Cardiac septum (tissue), 1 donor: ENCODE measurements at places on chromosomes 16 and 17.

- no peak for DNase-seq
These were observed 92.8 kb downstream of the CHD9 start for GRCh38 chr16:53147500-53148065.

DNA sequence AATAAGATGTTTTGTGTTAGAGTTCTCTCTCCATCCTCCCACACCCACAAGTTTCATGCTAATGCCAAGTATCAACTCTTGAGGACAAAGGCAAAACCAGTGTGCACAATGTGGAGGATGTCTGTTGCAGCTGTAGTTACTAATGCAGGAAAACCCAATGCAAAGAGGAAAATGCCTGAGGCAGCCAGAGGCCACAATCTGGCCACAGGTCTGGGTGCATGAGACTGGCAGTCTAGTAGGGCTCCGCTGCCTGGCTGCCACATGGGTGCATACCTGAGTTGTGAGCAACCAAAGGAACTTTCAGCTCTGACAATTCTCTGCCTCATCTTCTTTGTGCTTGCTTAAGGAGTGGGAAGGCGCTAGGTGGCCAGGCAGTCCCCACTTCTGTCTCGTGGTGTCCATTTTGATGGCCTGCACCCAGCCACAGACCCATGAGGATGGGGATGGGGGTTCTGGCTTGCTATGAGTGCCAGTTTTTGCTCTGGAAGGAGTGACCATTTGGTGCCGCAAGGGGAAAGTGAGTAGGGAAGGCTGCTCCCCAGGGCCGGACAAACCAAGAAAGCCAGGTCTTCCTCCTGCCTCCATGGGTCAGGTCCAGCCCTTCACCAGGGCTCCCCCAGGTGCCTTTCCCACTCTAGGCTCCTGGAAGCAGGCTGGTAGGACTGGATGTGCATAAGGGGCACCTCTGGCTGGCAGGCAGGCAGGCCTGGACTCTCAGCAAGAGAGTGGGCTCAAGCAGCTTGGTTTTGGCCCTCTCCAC lies 4.2 kb upstream of the GFOD2 start:
- peak; percentile 49 for DNase-seq

DNA sequence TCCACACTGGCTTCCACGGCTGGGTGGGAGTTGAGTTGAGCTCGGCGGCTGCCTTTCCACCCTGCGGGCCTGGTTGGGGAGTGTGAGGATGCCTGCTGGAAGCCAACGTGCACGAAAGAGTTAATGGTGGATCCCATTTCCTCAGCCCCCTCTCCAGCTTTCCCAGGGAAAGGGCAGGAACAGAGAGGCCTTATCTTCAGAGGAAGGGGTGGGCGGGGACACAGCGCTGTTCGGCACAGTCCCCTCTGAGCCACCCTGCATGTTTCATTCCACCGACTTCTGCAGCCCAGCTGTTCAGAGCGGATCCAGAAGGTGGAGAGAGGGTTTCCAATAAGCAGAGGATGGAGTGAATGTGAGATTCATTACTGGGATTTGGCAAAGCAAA lies 295.3 kb downstream of the SEC14L1 start:
- no peak for DNase-seq

GRCh38 chr16:12059216-12059769 lies 82.8 kb downstream of the SNX29 start:
- DNase-seq = peak; percentile 66

- no peak for DNase-seq
These were observed 72.4 kb downstream of the TTC19 start for GRCh38 chr17:16072031-16072430.

GRCh38 chr17:82016875-82017459 lies 5.7 kb downstream of the CENPX start:
- no peak for DNase-seq

DNA sequence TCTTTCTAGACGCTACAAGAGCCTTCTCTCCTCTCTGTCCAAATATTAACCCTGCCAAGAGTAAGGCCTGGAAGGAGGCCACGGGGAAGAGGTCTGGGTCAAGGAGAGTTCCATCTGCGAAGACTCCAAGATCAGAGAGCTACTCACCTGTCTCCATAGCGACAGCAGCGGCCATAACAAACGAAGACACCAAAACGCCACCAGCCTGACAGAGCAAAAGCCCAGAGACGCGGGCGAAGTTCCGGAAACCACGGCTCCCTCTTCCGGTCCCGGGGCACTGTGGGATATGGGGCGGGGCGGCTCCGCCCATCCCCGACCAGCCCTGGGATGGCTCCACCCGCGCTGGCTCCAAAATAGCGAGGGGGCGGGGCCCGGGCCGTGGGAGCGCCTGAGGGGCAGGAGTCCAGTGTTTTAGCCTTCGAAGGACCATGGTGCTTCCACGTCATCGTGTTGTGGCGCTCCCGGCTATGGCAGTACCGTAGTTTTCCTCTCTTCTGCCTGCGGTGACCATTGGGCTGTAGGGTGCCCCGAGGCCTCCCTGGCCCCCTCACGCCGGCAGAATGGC lies at the start of the genes C17orf100 and MED31:
TSS of gene C17orf100 (plus strand) at position 409 of the 565 bp plus-strand sequence. CDS start at position 561, 152 bp downstream.
TSS of gene MED31 (minus strand) at position 252 of the 565 bp plus-strand sequence. CDS start at position 175, 77 bp downstream.
- peak; percentile 99 for DNase-seq

DNA sequence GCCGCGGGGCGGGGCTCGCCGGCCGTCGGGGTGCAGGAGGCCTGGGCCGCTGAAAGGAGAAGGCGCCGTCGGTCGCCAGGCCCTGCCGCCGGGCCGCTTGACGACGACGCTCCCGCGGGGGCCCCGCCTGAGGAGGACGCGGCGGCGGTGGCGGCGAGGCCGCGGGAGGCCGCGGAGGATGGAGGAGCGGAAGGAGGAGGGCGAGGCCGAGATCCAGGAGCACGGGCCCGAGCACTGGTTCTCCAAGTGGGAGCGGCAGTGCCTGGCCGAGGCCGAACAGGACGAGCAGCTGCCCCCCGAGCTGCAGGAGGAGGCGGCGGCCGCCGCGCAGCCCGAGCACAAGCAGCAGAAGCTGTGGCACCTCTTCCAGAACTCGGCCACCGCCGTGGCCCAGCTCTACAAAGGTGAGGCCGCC lies 430 bp downstream of the HAPSTR1 start:
- DNase-seq = peak; percentile 81

- DNase-seq = peak; percentile 79
These were observed 429 bp downstream of the KIF1C start for GRCh38 chr17:4998027-4998731.

DNA sequence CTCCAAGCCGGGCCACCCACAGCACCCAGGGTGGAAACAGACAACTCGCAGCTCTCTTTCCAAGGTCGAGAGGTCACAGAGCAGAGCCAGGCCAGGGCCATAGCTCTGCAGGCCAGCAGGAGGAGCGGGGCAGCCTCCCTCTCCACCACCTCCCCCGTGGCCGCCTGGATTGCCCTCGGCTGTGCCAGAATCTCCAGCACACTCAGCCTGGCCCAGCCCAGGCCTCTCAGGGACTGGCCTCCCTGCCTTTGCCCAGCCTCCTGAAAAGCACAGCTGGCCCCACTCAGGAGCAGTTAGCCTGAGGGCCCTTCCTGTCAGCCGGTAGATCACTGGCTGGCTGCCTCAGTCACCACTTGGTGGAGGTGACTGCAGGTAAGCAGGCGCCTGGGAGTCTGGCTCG lies 85.8 kb upstream of the SEC14L1 start:
- DNase-seq = no peak

DNA sequence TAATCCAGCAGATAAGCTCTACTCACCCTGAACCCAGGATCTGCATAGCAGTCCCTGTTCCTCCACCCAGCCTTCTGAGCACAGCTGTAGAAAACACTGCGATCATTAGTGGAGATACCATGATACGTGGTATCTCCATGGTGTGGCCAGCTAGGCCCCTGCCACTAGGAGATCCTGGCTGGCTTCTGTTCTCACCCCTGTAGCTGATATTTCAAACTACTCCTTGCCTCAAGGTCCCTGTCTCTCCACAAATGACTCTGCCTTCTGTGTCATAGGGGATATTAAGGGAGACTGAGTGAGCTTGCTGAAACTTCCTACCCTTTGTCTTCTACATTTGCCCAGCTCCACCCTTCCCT lies 44.3 kb downstream of the ERN1 start:
- DNase-seq = no peak

- DNase-seq = no peak
These were observed 5.0 kb downstream of the DEXI start for GRCh38 chr16:10937068-10937859.

- DNase-seq = no peak
These were observed 1.4 kb upstream of the ORAI3 start for GRCh38 chr16:30947541-30947858.

GRCh38 chr16:31109622-31110021 lies 1.4 kb downstream of the BCKDK start:
- no peak for DNase-seq

DNA sequence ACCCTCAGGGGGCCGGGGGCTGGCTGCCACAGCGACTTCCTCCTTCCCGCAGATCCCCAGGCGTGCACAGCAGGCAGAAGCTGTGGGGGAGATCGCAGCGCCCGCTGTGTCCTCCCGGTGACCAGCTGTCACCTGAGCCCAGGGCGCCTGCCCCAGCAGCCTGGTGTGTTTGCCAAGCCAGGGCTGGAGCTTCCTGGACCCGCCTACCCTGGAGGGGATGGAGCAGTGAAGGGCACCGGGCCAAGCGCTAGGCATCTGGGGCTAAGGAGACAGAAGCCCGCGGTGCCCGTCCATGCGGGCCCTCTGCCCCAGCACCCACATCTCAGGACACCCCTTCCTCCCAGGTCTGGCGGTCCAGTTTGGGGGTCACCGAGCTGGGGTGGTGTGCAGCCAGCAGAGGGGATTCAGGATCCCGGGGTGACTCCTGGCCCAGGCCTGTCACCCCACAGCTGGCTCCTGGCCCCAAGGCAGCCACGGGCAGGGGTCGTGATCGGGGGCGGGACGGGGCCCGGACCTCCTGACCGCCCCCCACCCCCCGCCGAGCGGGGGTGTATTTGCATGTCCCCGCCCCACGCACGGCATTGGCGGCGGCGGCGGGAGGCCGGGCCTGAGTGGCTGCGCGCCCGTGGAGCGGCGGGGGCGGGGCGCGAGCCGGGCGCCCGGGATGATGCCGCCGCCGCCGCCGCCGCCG lies at the start of gene RAB26:
TSS of gene RAB26 (plus strand) at position 645 of the 691 bp plus-strand sequence. CDS start 159 bp downstream, outside the sequence.
- peak; percentile 89 for DNase-seq

- DNase-seq = no peak
These were observed 19.2 kb downstream of the TMEM114 start for GRCh38 chr16:8571061-8571596.

DNA sequence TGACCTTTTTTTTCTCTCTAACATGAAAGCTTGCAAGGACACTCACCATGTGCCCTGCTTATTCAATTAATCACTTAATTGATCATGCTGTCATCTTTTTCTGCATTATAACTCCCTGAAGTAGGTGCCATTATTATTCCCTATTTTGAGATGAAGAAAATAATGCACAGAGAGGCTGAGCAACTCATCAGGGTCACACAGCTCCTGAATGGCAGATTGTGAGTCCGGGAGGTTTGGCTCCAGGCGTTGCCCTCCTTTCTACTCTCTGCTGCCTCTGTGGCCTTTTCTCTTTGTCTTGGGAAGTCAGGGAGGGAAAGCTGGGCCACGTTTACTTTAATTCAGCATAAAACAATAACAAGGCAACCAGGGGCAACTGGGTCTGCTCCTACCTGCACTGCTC lies 17.2 kb upstream of the N4BP1 start:
- DNase-seq = no peak

DNA sequence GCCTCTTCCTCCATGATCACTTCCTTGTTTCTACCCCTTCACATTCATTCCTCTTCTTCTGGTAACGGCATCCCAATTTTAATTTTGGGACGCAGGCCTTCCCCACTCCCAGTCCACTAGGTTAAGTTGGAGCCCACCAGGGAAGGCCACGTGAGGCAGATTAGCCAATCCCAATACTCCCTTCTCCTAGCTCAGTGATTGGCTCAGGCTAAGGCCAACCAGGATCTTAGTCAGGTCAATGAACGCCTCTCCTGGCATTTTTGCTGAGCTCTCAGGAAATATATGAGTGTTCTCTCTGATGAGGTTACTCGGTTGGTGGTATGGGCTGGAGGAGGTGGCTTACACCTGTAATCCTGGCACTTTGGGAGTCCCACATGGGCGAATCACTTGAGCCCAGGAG lies 15.4 kb downstream of the SEZ6L2 start:
- DNase-seq = no peak

- DNase-seq = no peak
These were observed 33.5 kb upstream of the BCO1 start for GRCh38 chr16:81204798-81205680.

DNA sequence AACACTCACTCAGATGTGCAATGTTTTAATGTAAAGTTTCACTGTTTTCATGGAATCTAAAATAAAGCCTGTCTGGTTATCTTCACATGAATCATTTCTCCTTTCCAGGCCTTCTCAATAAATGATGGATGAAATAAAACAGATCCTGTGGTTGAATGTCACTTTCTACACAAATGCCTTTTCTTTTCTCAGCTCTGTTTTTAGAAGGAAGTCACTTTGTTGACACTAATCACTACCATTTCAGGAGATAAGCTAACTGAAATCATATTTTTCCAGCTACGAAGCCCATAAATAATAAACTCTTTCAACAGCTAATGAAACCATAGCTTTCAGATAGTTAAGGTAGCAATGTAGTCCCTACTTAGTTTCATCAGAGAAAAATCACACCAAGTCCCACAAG lies 17.9 kb downstream of the NME2 start:
- DNase-seq = no peak

- no peak for DNase-seq
These were observed 113.2 kb upstream of the MAF start for GRCh38 chr16:79713609-79714309.

- no peak for DNase-seq
These were observed 20.6 kb downstream of the VPS53 start for GRCh38 chr17:693791-694638.

DNA sequence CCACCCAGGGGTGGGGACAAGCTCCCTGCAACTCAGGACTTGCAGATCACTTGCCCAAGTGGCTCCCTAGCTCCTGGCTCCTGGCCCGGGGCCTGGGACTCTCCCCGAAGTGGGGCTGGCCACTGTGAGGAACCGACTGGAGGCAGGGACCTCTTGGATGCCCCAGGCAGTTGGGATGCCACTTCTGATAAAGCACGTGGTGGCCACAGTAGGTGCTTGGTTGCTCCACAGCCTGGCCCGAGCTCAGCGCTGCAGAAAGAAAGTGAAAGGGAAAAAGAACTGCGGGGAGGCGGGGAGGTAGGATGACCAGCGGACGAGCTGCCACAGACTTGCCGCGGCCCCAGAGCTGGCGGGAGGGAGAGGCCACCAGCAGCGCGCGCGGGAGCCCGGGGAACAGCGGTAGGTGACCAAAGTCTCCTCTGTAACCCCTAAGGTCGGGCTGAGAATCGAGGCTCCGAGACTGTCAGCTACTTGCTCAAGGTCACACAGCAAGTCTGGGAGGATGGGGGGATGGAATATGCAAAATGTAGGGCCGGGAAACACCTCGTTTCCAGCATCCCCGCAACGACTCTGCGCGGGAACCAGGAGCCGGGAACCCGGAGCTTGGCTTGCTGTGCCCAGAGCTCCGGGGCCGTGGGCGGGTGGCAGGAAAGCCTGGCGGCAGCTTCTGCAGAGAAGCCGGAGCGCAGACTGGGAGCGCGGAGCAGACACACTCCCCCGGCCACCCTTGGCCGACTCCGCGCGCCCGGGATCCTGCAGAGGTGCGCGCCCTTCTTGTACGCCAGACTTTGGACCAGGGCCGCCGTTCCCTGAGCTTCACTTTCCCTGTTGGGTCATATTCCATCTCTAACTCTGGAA lies 1.9 kb downstream of the CIITA start:
- peak; percentile 80 for DNase-seq
